Stimulated activated CD8-positive, alpha-beta memory T cell treated with anti-CD3 and anti-CD28 coated beads, Interleukin-7, amount 100 ng/mL, for 4 hours (primary cell): ENCODE measurements at places on chromosomes 5 and 9.

- DNase-seq, result no peak
Observed at GRCh38 chr9:119047513-119048307, 321.5 kb downstream of the BRINP1 start.

DNA sequence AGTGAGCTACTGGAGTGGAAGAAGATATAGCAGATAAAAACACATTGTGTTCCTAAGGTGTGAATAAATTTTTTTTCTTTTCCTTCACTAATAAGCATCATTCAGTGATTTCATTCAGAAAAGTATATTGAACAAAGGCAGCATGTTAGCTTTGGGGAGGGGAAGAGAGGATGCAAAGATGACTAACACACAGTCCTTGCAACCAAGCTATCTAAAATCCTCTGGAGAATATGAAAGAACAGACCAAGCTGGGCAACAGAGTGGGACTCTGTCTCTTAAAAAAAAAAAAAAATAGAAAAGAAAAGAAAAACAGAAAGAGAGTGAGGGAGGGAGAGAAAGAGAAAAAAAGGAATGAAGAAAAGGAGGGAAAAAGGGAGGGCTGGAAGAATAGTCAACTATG is 22.3 kb upstream of the OMD start:
- DNase-seq, result no peak

DNA sequence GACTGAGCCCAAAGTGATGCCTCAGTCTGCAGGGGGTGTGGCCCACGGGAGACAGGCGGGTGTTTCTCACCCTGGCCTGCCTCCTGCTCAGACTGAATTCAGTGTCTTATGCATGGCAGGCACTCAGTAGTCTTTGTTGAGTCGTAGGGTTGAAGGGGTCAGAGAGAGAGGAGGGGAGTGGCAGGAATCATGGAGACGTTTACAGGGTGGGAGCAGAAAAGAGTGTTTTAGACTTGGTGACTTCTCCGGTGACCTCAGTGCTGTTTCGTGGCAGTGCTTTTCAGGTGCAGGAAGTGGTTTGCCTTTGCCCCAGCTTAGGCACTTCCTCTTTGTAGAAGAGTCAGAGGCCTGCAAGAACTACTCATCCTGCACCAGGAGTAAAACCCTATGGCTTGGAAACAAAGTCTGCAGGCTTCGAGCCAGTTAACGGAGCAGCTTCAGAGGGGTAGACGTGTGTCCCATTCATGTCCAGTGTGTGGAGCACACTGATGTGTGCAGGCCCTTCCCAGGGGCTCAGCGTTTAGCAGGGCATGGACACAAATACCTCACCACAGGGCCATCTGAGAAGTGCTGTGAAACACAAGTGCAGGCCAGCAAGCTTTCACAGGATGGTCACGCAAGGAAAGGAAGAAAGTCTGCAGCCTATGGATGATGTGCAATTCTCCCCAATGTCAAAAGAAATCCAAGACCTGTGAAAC is 24.5 kb upstream of the SEMA4D start:
- DNase-seq, result peak; percentile 57

DNA sequence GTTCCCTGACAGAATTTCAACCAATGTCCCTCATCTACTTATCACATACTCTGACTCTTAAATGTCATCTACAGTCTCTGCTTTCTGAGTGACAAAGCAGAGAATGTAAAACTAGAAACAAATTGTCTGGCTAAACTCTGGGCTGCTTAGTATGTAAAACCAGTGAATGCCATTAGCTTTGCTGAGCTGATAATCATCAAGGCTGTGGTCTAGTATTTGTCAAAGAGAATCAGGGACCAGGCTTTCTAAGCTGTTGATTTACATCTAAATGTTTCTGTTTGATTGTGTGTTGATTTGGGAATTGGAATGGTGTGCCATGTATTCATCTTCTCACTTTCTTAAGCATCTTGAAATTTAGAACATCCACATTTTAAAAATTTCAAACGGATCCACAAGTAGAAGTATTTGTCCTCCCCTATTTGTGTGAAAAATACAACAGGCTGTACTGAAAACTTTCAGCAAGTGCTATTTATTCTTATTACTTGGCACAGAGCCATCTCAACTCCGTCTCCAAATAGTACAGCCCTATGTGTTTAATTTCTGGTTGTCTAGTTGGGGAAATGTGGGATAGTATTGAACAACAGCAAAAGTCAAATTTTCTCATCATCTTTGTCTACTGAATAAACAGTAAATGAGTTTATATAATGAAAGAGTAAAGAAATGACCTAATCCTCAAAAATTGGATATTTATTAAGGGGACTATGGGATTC is 251.5 kb downstream of the KCTD16 start:
- DNase-seq, result no peak

GRCh38 chr5:179153921-179154345 is 93.8 kb downstream of the ZNF354C start:
- DNase-seq, result no peak

DNA sequence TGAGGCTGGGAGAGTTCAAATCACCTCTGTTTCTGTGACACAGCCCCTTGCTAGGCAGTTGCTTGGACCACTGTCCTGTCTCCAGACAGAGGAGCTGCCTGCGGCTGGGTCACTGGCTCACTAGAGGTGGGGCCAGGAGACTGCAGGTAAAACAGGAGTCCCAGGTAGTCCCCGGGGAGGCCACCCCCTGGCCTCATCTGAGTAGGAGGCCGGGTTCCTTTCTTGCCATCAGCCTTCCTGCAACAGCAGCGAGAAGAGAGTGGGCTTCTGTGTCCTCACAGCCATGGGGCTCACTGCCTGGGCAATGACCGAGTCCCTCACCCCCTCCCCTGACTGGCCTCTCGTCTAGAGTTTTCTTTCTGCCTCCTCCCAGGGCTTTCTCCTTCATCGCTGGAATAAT is 197.5 kb downstream of the CDK5RAP2 start:
- DNase-seq, result no peak

DNA sequence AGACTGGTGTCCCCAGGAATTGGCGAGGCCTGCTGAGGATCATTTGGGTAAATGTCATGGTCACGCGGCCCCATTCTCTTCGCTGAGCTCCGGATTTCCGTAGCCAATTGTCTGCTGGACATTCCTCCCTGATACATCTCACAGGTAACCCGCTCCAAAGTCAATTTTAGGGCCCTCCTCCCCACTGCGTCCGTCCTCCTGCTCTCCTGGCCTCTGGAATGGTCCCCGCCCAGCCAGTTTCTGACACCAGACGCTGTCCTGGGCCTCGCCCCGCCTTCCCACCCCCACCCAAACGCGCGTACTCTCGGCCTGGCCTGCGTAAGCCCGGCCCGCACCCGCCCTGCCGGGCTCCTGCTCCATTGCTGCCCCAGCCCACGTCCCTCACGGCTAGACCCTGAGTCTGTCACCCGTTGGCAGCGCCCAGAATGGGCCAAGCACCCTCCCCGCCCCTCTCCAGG is 202.0 kb downstream of the AUH start:
- no peak for DNase-seq
